Neural progenitor cell (in vitro differentiated cells): ENCODE measurements at places on chromosomes 2 and 18.

DNA sequence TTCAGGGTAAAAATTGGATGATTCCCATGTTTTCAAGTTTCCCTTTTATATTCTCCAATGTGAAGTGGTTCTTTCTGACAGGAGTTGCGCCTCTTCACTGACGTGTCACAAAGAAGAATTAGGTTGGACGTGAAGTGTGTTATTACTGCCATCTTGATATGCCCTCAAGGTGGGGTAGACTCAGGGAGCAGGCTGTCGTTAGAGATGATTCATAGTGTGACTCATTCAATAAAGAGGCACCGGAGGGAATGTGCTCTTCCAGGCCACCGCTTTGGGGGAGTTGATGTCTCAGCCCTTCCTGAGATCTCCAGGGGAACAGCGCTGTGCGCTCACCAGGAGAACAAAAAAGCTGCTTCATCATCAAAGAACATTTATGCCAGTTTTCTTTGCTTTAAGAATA is 3.6 kb upstream of the DGKD start:
- no peak for DNase-seq

DNA sequence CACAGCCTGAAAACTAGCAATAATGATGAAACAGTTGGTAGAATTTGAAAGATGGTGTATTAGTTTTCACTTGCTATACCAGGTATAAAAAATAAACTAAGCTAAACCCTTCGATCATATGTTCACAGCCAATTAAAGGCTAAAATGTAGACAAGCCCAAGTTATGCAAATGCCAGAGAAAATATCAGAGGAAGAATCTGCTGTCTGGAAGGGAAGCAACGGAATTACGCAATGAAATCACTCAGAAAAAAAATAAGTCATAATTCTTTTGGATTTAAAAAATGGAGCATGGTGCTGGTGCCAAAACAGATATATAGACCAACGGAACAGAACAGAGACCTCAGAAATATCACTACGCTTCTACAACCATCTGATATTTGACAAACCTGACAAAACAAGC is 108.3 kb downstream of the ARL4C start:
- no peak for DNase-seq

GRCh38 chr2:241844066-241844728 is 14.5 kb downstream of the PDCD1 start:
- peak; percentile 79 for DNase-seq

- DNase-seq: peak; percentile 61
These were observed 17.7 kb upstream of the SEMA4C start for GRCh38 chr2:96887493-96888012.

DNA sequence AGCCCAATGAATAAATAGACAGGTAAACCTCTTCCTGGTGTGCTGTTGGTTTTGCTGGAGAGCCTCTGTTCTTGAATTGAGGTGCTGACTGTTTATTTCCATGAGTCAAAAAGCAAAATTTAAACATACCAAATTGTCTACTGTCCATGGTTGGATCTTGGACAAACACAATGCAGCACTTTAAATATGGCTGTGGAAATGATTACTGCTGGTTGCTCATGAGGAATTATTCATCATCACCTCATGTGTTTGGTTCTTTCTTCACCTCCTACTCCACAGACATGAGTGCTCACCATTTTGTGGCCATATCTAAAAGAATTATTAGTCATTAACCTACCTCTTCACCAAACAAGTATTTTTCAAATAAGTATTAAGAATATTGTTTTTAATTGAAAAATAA is 85.3 kb upstream of the GALNT5 start:
- no peak for DNase-seq

GRCh38 chr2:241412144-241412543 is 56.1 kb downstream of the FARP2 start:
- no peak for DNase-seq

- no peak for DNase-seq
These were observed 27.9 kb upstream of the CDCA7 start for GRCh38 chr2:173326806-173327205.

DNA sequence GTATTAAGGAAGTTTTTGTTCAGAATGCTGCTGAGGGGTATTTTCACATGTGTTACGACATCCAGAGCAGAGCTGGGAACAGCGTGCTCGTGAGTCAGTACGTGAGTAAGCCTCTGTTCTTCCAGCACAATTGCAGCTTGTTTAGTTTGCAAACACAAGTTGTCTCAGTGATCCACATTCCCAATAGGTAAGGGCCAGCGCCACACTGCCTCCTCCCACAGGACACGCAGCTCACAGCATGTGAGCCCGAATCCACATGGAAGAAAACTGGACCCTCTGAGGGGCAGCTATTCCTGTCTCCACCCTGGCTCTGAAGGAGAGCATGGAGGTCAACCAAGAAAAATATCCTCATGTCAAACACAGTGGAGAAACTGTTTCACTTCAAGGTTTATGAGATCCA is 173.9 kb upstream of the PID1 start:
- DNase-seq: no peak

GRCh38 chr2:54574107-54574859 is 118.2 kb downstream of the SPTBN1 start:
- DNase-seq: no peak

- peak; percentile 55 for DNase-seq
These were observed 1977.7 kb upstream of the LRRTM1 start for GRCh38 chr2:82282111-82282882.

DNA sequence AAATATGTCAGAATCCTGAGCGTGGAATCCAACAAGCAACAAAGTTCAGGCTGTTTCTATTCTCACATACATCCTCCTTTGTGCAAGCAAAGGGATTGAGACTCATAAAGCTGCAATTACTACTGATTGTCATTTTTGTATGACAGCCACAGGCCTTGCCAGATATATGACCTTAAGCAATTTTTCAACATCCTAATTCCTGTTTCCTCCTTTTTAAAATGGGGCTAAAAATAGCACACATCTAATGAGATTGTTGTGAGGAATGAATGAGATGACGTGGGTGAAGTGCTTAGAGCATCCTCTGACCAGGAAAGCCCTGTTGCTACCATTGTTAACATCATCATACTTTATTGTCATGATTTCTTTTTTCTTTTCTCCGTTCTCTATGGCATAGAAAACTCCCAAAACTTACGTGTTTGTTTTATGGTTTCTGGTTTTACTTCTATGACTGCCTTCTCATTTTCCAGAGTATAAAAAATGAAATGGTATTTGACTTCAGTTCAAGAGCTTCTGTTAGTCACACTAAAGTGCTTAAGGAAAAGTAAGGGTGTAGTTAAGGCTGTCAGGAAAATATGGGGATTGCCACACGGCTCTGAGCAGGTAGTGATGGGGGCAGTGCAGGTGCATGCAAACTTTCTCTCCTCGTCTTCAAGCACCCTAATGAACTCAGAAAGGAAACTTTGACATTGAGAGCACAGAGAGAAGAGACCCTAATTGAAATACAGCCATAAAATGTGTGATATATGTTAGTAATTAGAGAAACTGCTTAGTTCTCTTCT is 590.6 kb upstream of the NETO1 start:
- DNase-seq: no peak

DNA sequence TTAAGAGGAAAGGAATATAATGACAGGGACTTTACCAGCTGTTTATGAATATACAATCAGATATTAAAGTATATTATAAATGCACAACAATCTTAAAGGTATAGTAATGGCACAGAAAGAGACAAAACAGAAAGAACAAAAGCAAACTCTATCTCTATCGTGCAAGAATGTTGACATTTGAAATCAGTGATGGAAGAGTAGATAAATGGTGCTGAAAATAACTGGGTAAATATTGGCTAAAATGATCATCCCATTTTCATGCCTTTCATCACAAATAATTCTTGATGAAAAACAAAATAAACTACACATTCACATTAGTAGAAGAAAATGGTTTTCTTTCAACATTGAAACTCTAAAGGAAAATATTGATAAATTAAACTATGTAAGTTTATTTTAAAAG is 495.9 kb downstream of the IRS1 start:
- no peak for DNase-seq

DNA sequence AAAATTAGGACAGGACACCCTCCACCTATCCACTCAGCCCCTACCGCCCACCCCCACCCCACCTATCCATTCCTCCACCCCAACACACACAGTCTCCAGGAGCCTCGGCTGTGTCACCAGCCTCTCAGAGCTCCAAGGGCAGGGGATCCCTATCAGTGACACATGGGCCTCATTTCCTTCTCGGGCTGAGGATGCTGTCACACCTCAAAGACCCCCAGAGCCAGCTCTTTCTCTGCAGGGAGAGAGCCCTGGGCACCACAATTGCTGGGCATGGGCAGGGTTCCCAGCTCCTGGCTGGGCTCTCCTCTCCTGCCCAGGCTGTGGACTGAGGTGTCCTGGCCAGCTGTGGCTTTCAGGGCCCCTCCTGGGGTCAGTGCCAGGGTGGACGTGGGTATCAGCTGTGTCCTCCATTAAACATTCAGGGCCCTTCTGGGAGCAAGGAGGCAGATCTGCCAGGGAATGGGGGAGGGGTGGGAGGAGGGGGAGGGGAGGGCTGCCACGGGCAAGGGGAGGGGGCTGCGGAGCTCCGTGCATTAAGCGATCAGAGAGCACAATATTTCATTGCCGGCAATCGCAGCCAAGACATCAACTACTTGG is 14.3 kb upstream of the ECEL1 start:
- no peak for DNase-seq

GRCh38 chr2:20129331-20130159 is 78.1 kb upstream of the LAPTM4A start:
- DNase-seq: no peak

DNA sequence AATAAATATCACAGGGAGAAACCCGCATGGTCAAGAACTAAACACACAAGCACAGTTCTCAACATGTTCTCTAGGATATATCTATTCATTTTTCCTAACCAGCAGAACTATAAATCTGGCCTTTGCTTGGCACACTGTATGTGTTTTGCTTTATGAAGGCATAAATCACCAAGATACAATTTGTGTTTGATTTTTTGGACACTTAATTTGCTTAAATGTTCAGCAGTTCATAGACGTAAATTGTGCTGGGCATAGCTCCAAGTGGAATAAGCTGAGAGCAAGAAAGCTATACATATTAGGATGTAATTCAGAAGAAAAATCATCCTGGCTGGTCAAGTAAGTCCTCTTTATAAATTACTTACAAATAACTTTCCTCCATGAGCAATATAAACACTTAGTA is 341.5 kb upstream of the ATP5MC3 start:
- DNase-seq: no peak

DNA sequence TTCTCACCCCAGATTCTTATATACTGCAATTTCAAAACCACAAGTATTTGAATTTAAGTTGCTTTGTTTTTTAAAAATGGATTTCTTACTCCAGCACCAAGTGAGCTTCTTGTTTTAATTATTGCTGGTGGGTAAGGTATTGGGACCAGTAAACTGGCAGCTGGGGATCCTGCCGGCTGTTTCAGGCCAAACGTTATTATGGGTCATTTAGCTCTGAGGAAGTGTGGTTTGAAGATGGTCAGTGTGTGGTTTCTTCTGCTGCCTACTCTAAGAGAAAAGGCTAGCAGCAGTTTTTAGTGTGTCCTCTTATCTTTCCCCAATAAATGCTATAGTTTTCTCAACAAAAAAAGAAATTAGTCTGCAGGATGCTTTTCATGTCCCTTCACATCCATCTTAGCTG is 30.6 kb downstream of the CFAP221 start:
- no peak for DNase-seq

- no peak for DNase-seq
These were observed 891 bp upstream of the FTCDNL1 start for GRCh38 chr2:199851883-199852282.

DNA sequence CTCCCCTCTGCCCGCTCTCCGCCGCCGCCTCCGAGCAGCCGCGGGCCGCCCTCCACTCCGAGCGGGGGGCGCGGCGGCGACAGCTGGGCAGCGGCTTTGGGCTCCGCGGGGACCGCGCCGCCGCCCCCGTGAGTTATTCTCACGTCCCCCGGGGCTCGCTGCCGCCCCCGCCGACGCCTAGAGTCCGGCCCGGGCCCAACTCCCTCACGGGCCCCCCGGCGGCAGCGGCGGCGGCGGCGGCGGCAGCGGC is 645 bp downstream of the MIB1 start:
- no peak for DNase-seq

DNA sequence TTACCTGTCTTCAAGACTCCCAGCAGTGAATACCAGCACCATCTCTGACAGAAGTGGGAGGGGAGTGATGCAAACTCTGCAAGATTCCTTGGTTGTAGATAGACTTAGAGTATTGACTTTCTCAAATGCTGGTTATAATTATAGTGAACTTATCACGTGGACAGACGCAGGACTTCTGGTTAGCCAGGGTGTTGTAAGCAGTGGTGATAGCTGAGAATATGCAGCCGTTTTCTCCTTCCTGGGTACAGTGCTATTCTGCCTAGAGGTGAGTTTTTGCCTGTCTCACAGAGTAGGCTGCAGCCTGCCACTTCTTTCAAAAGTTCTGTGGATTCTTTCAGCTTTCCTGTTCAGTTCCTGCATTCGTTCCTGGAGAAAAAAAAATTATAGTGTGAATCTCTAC is 733 bp upstream of the CXCR2 start:
- no peak for DNase-seq

GRCh38 chr2:12479065-12479601 is 237.6 kb upstream of the TRIB2 start:
- DNase-seq: no peak

- no peak for DNase-seq
These were observed 111.3 kb downstream of the DOCK10 start for GRCh38 chr2:224930990-224931389.

DNA sequence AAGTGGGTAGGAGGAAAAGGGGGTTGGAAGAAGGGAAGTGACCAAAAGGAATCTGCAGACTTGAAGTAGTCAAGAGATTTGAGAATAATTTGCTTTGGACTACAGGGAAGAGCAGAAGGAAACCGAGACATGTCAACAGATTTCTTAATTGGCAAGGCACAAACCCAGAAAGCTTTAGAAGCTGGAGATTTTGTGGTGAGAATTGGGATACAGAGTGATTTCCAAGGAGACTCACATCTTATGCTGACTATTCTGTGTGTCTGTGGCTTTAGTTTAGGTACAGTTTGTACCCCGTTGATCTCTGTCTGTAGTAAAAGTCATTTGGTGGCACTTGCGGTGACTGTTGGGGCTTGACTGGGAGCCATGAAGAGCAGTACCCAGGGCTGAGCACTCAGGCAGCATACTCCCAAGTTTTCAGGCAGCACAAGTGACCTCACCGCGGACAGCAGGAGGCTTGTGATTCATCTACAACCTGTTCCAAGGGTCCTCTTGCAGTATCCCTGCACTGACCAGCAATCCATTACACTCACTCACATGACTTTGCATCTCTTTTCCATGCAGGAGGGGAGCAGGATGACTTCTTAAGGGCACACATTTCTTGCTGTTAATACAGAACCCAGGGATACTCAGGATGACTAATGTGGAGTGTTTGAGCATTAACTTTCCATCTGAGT is 97.1 kb upstream of the TNP1 start:
- no peak for DNase-seq

DNA sequence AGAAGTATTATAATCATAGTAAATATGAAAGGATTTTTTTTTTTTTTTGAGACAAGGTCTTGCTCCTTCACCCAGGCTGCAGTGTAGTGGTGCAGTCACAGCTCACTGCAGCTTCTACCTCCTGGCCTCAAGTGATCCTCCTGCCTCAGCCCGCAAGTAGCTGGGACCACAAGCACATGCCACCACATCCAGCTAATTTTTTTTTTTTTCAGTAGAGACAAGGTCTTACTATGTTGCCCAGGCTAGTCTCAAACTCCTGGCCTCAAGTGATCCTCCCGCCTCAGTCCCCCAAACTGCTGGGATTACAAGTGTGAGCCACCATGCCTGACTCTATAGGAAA is 301.6 kb upstream of the STON1 start:
- DNase-seq: no peak

GRCh38 chr2:218721934-218722333 is 11.3 kb downstream of the TTLL4 start:
- DNase-seq: no peak

GRCh38 chr2:119786295-119786694 is 26.6 kb downstream of the PTPN4 start:
- DNase-seq: no peak
